Endothelial cell (in vitro differentiated cells): ENCODE measurements at places on chromosomes 11 and 22.

DNA sequence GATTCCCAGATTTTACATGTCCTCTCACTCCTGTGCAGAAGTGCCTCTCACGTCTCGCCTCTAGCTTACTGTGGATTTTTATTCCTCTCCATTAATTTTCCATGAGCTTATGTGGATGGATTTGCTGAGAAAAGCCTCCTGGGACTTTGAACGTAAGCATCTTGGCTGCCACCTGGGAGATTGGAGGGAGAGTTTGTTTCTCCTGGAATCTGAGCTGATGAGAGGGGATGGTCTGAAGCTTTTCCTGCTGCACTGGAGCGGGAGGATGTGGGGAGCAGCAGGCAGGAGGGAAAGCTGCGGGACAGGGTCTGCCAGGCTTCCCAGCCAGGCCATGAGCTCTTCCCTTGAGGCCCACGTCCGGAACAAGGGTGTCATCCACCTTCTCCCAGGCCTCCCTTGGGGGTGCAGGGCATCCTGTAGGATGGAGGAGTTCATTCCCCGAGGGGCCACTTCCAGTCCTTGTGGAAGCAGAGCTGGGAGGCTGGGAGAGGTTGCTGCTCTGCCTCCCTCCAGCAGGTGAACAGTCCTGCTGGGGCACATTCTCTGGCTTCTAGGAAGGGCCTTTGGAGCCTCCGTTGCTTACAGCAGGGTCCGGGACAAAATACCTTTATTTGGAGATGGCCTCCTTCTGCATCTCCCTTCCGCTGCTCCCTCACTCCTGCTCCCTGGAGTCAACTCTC lies 3.6 kb upstream of the SHANK2 start:
- no peak for DNase-seq

GRCh38 chr22:42319386-42319785 lies 48.9 kb upstream of the TCF20 start:
- DNase-seq, result no peak

- no peak for DNase-seq
Measured at GRCh38 chr11:414318-414857, 411 bp downstream of the SIGIRR start.

DNA sequence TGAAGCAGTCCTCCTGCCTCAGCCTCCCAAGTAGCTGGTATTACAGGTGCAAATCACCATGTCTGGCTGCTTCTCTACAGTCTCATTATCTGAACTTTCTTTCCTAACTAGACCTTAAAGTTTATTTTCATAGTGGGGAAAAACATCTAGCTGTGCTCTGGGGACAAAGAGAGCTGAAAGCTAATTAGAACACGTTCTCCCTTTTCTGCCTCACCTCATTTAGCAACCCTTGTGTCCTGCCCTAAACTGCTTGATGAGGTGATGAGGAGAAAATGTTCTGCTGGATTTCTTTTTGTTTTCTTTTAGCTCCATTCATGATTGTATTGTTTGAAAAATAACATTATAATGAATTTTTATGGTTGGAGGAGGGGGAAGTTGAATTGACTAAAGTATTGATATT lies 84.7 kb downstream of the YAP1 start:
- DNase-seq, result no peak

GRCh38 chr22:48637231-48637630 lies 1190.4 kb downstream of the BRD1 start:
- DNase-seq, result no peak
